Amygdala (tissue), 56 donors: ENCODE measurements at places on chromosomes 5 and 9.

DNA sequence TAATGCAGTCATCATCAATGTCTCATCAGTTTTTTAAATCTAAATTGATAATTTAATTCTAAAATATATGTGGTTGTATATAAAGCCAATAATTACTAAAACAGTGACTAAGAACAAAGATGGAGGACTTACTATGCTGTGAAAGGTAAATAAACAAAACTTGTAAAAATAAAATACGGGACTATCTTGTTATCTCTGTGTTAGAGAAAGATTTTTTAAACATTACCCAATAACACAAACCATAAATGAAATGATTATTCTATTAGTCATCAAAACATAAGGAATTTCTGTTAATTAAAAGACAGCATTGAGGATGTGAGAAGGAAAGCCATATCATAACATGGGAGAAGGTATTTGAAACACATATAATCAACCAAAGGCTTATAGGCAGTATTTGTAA, 226.2 kb upstream of the SMC2 start:
- DNase-seq: no peak

GRCh38 chr5:65820373-65820772, 98.4 kb downstream of the NLN start:
- DNase-seq: no peak

- DNase-seq: no peak
Observed at GRCh38 chr5:91690921-91691320, 307.8 kb upstream of the ARRDC3 start.

GRCh38 chr9:120935383-120935857, 8.8 kb upstream of the TRAF1 start:
- peak; percentile 47 for DNase-seq

DNA sequence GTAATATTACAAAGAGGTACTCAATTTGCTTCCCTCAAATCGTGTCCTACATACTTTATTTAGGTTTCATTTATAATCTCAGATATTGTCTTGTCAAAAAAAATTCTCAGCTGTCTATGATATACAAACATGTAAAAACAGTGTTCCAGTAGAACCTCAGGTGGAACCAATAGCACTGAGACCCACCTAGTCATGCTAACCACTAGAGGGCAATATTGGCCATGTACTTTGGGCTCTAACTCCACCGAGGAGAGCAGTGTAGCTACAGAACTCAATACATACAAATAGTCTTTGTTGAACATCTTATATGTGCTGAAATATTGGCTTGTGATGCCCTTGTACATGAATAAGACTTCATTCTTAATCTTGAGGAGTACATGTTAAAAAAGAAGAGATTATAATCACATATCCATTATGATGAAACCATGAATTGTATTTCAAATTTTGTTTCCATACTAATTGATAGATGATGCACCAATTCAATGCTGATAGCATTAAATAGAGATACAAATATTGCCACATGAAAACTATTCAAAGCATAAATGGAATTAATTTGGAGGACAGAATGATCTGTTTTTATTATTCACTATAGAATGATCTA, 71.2 kb upstream of the CNTLN start:
- no peak for DNase-seq
